Astrocyte (in vitro differentiated cells and primary cell): ENCODE measurements at places on chromosomes 12 and 14.

GRCh38 chr14:53306267-53306721 lies 153.2 kb upstream of the DDHD1 start:
- DNase-seq = peak; percentile 88

GRCh38 chr12:88576866-88577265 lies 3.4 kb downstream of the KITLG start:
- DNase-seq = no peak

DNA sequence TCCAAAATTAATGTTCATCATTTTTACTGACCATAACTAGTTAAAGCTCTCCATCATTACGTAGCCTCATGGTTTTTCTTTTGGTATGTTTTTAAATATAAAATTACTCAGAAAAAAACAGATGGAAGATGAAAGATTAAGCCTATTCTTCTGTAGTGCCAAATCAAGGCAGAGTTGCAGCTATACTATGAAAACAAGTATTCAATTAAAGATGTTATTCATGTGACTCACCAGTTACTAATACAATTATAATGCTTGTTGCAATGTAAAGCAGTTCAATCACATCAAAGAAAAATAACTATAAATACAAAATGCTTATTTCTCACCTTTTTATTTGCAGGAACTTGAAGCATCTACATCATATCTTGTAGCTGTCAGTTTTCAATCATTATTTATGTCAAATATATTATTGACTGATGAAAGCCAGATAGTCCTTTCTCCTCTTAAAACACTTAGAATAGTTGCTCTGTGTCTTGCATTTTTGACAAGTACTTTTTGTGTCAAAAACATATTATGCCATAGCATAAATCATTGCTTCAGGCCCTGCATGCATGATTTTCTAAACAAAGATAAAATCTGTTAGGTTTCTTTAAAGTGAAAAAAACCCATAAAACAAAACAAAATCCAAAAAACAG lies 36.0 kb upstream of the TRHDE start:
- DNase-seq = peak; percentile 40

DNA sequence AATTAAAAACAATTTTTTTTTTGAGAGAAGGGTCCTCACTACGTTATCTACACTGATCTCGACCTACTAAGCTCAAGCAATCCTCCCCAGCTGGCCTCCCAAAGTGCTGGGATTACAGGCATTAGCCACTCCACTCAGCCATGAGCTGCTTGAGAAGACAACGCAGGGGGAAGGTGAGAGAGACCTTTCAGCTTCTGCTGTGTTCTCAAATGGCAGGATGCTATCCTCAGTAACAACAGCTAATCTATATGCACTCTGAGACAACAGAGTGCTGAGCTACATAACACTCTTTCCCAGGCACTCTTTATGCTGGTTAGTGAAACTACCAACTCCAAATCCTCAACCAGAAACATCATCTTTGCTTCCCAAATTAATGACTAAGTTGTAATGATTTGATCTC lies 526.1 kb downstream of the CCER1 start:
- no peak for DNase-seq

- DNase-seq = peak; percentile 49
These were observed 2.2 kb upstream of the OAS1 start for GRCh38 chr12:112904571-112904970.

DNA sequence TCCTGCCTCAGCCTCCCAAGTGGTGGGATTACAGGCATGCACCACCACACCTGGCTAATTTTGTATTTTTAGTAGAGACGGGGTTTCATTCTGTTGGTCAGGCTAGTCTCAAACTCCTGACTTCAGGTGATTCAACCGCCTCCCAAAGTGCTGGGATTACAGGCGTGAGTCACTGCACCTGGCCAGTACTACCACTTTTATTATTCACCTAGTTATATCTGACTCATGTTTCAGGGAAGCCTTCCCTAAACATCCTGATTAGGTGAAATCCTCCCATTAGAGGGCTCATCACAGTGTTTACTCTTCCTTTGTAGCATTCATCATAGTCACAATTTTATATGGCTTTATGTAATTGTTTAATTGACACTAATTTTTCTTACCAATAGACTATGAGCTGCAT lies 295.3 kb upstream of the SOX5 start:
- no peak for DNase-seq

DNA sequence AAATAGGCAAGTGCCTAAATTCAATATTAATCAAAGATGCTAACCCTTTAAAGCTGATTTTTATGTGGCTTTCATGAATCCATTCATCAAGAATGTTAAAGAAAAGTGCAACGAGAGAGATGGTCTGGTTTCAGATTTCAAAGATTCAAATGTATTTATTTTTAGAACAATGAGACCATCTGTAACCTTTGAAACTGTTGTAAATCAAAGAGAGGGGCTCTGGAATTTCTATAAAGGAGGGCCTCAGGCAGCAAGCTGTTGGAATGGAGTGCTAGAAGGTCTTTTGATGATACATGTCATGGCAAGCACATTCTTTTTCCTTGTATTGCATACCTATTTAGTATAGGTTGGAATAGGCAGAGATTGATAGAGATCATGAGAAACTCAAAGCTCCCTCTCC lies 433.0 kb downstream of the LRIG3 start:
- peak; percentile 59 for DNase-seq

- DNase-seq = no peak
These were observed 21.1 kb upstream of the FSCB start for GRCh38 chr14:44528180-44528579.

DNA sequence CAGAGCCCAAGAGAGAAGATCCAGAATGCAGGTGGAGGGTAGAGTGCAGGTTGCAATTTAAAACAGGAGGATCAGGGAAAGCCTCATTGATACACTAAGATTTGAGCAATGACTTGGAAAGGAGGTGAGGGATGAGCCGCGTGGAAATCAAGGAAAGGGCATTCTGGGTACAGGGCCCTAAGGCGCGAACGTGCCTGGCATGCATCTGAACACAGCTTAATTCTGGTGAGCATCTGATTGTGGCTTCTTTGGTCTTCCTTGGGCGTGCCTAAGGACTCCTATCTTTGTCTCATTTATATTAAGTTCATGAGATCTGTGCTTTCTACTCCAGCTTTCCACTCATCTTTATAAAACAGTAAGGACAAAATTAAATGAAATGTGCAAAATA lies 79.3 kb downstream of the NTF3 start:
- DNase-seq = no peak

- DNase-seq = peak; percentile 18
These were observed 26.2 kb downstream of the RFLNA start for GRCh38 chr12:124321040-124321481.

- DNase-seq = no peak
These were observed 615 bp downstream of the CDKN1B start for GRCh38 chr12:12717586-12718380.

GRCh38 chr12:94204499-94205247 lies 56.3 kb downstream of the PLXNC1 start:
- DNase-seq = no peak

DNA sequence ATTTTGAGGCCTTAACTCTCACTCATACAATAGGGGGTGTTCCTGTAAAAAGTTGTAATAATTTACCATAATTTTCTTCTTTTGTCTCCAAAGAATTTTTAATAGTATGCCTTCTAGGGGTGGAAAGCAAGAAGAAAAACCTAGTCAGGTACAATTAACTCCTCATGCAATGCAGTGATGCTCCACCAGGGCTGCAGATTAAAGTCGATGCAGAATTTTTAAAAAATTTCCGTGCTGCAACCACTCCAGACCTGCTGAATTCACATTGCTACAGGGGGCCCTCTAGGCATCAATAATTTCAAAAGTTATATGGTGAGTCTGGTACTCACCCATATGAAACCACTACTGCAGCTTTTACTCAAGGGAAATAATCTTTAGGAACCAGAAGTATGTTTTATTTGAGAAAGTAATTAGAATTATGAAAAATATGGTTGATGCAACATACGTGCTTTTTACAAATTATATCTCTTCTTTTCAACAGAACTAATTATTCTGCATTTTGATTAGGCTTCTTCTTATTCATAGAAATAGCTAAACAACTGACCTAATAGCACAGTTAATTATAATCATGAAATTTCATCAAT lies 353.2 kb downstream of the BCAT1 start:
- no peak for DNase-seq

DNA sequence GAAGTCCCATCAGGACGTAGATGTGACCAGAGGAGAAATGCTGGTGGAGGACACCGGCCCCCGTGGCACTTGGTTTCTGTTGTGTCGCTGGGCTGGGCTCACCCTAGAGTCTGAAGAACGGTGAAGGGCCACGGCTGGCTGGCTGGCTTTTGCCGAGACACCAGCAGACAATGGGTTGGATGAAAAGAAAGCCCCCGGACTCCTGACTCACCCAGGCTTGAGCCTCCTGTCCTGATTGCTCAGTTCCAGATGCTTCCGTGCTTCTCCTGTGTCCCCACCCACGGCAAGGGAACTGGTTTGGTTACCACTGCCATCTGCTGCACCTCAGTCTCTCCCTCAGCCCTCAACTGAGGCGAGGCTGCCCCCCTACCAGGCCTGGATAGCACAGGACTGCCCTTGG lies 10.4 kb upstream of the ENDOU start:
- no peak for DNase-seq

GRCh38 chr14:105379946-105380345 lies 18.4 kb upstream of the TEX22 start:
- no peak for DNase-seq

DNA sequence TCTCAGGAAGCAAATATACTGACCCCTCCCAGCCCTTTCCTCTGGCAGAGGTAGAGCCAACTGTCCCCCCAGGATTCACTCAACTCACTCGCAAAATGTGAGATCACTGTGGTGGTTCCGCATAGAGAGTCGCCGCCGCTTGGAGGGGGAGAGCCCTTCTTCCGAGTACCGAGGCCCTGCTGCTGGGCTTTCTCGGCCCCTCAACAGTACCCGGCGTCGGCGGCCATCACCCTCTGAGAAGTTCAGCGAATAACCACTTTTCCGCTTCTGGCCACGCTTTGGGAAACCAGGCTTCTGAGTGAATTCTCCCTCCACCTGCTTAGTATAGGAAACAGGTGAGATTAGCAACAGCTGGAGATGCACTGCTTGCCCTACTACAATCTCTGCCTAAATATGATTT lies 31.1 kb downstream of the BAZ2A start:
- no peak for DNase-seq

- no peak for DNase-seq
These were observed 159.5 kb downstream of the ETV6 start for GRCh38 chr12:11808931-11809330.

DNA sequence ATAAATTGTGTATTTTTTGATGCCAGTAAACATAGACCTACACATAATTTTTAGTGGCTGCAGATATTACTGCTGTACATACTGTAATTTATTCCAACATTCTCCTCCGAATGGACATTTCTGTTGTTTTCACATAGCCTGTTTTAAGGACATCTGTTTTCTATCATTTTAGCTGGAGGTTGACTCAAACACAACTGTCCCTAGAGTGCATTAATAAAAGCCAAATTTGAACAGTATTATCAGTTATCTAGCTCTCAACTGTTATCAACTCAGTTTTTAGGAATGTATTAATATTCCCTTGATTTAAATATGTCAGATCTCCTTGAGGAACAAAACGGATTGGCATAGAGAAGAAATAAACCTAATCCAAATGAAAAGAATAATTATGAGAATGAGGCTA lies 17.2 kb upstream of the PIWIL1 start:
- no peak for DNase-seq

DNA sequence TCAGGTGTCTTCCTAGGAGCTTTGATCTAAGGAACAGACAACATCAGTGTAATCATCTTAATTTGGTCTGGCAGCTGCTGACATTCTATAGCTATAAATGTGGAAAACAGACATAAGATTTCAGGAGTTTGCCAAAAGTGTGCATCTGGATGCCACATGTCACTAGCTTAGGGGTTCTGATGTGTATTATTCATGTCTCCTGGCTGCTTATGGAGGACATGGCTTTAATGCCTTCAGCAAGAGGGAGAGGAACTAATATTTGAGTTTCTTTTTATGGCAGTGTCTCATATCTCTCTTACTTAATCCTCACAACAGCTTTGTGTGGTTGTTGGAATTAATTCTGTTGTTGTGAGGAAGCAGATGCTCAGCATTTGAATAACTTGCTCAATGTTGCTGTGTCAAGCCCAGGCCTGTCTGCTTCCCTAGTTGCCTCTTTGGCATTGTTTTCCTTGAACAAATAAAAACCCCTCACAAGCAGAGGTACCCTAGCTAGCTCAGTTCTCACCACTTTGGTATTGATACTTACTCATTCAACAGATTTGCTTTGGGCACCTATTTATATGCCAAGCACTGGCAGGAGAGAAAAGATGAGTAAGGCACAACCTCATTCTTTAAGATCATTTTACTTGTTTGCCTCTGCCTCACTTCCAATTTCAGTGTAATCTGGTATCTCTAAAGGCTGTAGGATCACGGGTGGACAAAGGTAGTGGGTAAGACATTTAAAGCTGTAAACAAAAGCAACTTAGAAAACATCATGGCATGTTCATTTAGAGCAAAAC lies 39.8 kb upstream of the EID3 start:
- DNase-seq = no peak

GRCh38 chr12:27382171-27382795 lies 49.6 kb downstream of the BMAL2 start:
- DNase-seq = no peak

- DNase-seq = no peak
These were observed 62.1 kb downstream of the GARIN6 start for GRCh38 chr12:99709619-99710018.

- DNase-seq = peak; percentile 25
These were observed at the start of gene KSR2 for GRCh38 chr12:117968826-117969659. TSS of gene KSR2 (minus strand) at chr12:117968990. CDS start at chr12:117968255, 735 bp downstream.

- peak; percentile 88 for DNase-seq
These were observed 15.7 kb downstream of the SMCO2 start for GRCh38 chr12:27462151-27462694.

DNA sequence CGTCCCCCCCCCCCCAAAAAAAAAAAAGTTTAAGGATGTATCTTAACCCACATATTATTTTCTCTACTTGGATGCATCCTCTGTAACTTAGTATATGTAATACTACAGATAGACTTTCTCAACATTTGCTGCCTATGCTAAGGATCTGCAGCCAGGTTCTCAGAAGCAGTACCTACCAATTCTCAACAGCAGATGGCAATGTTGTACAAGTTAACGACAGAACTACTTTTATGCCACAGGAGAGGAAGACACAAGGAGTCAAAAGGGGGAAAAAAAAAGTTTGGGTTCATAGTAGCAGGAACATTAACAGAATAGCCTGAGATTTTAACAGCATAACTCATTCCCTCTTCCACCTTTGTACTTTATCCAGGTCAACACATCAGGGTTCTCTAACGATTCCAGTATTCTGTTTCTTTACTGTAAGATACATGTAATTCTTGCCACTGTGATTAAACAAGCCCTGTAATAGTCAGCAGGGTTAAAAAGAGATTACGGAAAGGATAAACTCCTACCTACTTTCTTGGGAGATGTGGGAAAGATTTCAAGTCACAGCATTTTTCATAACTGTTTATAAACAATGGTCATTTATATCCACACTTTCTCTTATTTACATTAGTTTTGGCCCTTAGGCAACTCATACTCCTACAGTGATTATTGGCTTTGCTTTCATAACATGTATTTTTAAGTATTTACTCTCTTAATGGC lies 5.7 kb upstream of the NEK9 start:
- DNase-seq = peak; percentile 22

DNA sequence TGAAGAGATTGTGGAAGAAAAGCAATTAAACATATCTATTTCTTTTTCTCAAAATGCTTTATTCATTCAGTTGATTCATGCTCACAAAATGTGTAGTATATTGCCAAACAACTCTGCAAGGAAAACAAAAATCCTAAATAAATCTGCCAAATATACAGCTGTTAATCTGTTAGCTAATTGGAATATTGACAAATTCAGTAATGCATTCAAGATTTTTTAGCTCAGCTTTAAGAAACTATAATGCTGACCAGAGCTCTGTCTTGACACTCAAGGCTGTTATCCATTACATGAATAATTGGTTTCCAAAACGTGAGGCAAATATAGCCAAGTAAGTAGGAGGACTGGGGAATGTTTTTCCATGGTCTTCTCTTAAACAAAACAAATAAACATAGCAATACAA lies 146.8 kb downstream of the TMTC2 start:
- DNase-seq = no peak
